ENCODE measurements at places on chromosomes 12 and 14.

GRCh38 chr14:91402348-91402747 is 15.3 kb downstream of the CCDC88C start:
- no peak for DNase-seq

- DNase-seq, result no peak
These were observed 20.1 kb downstream of the SUSD6 start for GRCh38 chr14:69631509-69631908.

DNA sequence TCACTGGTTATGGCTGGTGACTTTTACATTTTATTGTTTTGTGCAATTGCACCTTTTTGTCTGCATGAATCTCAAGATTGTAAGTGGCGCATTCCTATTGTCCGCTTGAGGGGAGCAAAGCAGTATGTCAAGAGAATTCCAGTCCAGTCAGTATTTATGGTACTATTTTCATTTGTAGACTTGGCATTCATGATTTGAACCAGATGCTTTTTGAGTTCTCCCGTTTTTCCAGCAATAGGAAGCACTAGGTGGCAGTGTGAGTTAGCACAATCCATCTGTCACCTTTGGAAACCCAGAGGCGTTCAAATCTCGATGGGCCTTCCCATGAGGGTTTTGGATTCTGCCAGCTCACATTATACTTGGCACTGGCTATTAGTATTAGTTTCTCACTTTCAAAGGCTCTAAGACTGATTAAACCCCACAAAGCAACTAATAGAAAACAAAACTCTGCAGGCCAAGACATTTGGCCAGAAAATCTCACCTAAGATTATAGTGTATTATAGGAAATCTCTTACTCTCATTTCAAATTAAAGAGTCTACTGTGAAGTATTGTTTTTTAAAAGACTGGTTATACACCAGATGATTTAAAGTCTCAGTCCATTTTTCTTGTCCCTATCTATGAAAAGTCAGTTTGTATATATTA is 2.2 kb downstream of the DACT1 start:
- peak; percentile 88 for DNase-seq

GRCh38 chr14:69270795-69271708 is 11.1 kb downstream of the GALNT16 start:
- DNase-seq, result no peak

- DNase-seq, result no peak
These were observed 156.7 kb downstream of the NTF3 start for GRCh38 chr12:5588591-5588990.

DNA sequence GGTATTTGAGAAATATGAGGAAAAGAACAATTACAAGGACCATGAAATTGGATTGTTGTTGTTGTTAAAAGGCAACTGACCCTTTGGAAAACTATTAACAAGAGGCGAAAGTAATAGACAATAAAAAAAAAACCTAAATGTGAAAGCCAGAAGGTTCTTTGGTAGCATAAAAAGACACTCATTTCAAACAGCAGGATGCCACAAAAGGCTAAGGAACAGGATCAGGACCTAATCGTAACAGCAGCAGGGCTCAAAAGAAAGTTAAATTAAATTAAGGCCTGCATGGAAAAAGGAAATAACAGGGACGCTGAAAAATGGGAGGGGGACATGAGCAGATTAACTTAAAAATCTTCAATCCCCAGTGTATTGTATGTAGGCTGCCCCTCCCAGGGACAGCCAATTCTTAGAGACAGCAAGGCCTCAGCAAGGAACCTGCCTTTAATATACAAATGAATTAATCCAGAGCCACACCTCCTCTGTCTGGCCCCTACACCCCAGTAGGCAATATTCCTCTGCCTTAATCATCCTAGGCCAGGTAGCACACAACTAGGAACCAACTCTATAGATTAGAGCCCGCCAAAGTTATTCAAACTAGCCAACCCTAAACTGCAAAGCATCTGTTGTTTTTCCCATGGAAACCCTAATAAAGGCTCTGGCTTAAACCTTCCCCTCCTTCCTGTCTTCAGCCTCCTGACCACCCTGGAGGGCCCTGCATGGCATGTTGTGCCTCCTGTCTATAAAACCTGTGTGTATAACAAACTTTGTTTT is 28.4 kb upstream of the AP4S1 start:
- peak; percentile 10 for DNase-seq

DNA sequence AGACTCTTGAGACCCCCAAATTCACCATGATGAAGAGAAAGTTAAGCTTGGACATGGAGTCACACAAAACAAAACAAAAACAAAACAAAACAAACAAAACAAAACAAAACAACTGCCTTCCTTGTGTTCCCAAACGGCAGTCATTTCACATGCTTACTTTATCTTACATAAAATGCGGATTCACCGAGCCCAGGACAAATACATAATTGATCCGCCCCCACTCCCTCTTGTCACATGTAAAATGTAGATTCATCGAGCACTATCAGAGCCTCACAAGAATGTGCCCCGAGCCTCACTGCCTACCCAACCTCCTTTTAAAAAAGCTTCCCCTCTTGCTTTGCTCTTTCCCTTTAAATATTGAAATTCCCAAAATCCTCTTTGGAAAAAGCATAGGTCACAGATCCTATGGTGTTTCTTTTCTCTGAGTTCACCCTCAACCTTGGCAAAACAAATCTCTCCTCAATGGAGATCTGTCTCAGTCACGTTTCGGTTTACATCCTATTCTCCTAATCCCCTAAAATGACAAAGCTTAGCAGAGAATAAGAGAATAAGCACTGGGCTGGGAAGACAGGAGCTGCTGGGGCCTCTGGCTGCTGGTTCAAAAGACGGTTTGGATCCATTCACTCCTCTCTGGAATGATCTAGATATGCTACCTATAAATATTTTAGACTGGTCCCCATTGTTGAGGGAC is 83.7 kb downstream of the NINJ2 start:
- peak; percentile 83 for DNase-seq

- peak; percentile 83 for DNase-seq
These were observed 26.8 kb downstream of the AMN1 start for GRCh38 chr12:31702047-31702446.

- DNase-seq, result no peak
These were observed 177.4 kb downstream of the DPF3 start for GRCh38 chr14:72716476-72716875.

GRCh38 chr12:30448038-30448437 is 247.6 kb downstream of the IPO8 start:
- no peak for DNase-seq

DNA sequence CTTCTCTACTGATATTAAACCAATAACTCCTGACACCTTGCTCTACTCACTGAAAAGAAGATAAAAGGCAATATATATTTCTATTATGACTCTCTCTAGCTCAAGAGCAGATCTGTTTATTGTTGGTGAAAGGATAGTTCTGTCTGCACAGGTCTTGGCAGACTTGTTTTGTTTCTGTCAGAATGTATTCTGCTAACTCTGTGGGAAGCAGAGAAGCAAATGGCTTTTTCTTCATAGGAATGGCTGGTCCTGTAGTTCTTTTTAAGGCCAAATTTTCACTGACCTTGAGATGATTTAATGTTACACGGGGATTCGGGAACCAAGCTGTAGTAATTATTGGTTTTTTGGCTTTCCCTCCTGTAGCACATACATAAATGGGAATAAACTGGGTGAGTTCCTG is 512.1 kb downstream of the DIO2 start:
- no peak for DNase-seq

GRCh38 chr14:48435221-48435620 is 759.8 kb upstream of the MDGA2 start:
- DNase-seq, result no peak

GRCh38 chr12:49803693-49804450 is 24.3 kb downstream of the NCKAP5L start:
- no peak for DNase-seq

- DNase-seq, result no peak
These were observed 196 bp upstream of the MYH6 start for GRCh38 chr14:23408307-23408630.

GRCh38 chr14:102927346-102927877 is 4.9 kb downstream of the AMN start:
- no peak for DNase-seq

DNA sequence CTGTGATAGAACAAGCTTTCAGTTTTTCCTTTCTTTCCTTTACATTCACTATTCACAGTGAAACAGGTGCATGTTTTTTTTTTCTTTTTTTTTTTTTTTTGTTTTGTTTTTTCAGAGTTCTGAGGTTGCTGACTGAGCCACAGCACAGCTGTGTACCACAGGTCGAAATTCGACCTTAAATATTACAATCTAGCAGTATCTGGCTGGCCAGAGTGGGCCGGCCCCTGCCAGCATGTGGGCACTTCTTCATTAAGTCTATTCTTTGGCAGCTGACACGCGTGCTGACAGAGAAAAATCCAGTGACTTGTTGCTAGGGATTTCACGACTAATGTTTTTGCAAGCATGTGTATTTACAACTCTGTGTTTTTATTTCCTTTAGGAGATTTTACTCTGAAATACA is 33.9 kb downstream of the FBXO33 start:
- no peak for DNase-seq

GRCh38 chr14:50804181-50804721 is 26.7 kb downstream of the NIN start:
- no peak for DNase-seq

GRCh38 chr14:61893371-61893940 is 131.2 kb downstream of the SNAPC1 start:
- no peak for DNase-seq

GRCh38 chr14:85316701-85317410 is 213.1 kb upstream of the FLRT2 start:
- no peak for DNase-seq

DNA sequence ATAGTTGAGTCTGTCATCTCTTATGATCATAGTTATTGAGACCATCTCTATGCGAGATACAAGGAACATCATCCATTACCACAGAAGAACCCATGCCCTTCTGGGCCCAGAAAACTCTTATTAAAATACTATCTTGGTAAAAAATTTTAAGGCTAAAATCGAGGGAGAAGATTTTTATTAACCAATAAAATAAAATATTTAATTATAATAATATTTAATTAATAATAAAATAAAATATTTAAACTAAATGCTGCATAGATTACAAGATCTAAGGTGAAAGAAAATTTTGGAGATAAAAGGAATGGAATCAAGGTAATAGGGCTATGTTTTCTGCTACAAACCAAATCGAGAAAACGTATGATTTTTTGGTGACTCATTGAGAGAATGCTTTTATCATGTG is 540.2 kb downstream of the KCNH5 start:
- DNase-seq, result no peak

GRCh38 chr14:24251880-24252288 is 9.5 kb upstream of the TINF2 start:
- DNase-seq, result no peak

DNA sequence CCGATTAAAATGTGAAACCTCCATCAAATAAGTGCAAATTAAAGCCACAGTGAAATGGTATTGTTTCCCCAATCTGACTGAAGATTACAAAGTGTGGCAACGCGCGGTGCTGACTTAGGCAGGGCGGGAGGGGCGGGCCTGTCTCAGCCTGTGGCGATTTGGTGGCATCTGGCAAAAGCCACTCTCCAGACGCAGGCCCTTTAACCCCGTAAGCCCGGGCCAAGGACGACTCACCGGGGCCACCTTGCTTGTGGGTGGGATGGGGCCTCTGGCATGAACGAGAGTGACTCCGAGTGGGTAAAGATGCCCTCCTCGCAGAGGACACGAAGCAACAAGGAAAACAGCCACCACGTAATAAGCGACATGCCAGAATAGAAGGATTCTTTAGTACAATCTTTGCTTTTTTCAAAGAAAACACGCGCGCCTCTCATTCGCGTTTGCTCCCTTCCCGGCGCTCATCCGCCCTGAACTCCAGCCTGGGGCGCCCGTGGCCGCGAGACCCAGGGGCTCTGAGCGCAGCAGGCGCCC is 815 bp downstream of the DEGS2 start:
- DNase-seq, result no peak

DNA sequence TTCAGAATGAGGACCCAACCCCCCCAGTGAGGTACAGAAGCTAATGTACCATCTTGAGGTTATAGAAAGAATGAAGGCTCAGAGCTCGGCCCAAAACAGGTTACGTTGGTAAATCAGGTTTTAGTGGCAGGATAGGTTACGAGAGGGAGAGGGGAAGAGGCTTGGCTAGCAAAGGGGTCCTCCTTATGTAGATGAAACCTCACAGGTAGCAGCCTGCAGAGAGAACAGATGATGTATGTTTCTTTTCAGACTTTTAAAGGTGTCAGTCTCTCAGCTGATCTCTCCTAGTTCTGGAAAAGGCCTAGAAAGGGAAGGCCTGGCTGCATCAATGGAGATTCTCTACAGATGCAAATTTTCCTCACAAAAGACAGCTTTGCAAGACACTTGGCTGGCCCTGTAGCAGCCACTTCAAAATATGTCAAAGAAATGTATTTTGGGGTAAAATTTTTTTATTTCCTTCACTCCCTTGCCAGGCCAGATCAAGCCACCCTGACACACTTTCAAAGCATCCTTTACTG is 71.7 kb upstream of the CPSF6 start:
- no peak for DNase-seq

- DNase-seq, result no peak
These were observed 2.3 kb downstream of the CLEC2B start for GRCh38 chr12:9866860-9867269.

- DNase-seq, result no peak
These were observed 59.2 kb downstream of the ZNF641 start for GRCh38 chr12:48291511-48291910.

- no peak for DNase-seq
These were observed 2.1 kb downstream of the MYL6 start for GRCh38 chr12:56160193-56160763.

DNA sequence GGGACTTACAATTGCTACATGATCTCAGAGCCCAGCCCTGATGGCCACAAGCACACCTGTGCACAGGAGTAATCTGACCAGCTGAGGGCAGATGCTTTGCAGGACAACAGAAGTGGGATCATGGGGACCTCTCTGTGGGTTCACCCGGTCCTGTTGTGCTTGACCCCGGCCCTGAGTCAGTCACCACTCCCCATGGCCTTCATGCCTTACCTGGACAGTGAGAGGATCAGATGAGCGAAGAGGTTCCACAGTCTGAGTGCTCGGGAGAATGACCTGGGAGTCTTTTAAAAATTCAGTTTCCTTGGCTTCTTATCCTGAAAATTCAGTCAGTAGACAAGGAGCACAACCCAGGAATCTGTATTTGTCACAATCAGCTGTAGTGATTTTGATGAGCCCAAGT is 88.1 kb downstream of the NTF3 start:
- DNase-seq, result no peak

DNA sequence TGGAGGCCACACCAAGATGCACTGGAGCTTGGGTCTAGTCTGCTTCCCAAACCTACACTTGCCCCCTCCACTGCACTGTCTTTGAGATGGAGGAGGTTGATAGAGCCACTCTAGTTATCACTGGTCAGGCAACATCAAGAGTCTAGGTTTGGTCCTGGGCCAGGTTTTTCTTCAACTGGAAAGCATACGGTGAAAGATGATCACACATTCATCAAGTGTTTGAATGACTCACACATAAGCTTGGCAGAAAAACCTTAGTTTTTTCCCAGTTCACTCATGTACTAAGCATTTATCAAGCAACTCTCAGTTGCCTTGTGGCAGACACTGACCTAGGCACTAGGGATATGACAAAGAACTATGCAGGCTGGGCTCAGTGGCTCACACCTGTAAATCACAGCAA is 84.5 kb downstream of the PLEKHG3 start:
- no peak for DNase-seq
